ENCODE measurements at places on chromosomes 5 and 9.

DNA sequence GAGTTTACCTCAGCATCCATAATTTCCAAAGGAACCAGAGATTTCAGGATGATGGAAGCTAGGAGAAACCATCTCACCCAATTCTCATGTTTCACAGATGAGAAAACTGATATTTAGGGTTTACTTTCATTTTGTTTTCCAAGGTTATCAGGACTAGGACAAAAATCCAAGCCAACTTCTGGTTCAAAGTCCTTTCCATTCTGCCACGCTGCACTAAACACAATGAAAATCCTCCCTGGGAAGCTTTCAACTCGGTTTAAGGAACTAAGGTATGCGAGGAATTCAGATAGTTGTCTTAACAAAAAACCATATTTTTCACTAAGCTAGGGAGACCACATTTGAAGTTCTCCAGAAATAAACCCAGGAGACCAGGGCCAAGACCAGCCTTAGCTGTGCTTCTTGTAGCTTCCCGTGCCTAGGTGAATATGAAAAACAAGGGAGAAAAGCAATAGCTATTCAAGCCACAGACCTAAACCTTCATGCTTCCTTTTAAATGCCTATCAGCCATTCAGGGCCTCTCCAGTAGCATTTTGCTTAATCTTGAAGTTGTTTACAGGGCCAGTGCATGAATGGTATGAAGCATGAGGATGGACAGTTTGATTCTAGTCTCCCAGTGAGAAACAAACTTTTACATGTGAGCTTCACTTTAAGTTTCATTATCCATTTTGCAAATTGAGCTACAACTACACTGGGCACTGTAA, 167.9 kb downstream of the DENND1A start:
- no peak for DNase-seq

DNA sequence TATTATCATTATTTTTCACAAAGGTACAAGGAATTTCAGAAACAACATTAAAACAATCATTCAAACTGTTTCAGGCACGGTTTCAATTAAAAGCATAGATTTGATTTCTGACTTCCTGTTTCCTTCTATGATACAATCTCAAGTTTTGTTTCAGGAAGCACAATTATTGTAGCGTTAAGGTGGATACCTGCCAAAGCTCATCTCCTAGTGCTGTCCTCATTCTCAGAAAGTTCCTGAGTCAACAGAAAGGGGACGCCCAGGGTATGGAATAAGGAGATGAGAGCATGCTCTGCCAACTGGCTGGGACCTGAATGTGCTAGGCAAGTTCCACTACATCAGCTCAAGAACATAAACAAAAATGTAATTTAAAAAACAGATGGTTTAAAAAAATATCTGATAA, 2.0 kb upstream of the TRIM14 start:
- no peak for DNase-seq

DNA sequence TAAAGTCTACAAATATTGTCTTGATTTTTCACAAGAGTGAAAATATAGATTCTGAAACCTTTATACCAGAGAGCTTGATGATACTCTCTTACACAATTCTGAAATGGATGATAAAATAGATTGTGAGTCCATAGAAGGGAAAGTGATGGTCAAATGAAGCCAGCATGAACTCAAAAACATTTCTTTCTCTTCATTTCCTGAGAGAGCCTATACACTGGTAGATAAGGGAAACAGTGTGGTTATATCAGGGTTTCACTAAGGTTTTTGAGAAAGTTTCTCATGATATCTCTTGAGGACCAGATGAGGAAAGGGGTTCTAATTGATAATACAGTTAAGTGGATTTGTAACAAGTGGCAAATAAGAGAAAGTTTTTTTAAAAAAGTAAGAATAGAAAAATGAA, 254.1 kb downstream of the PJA2 start:
- no peak for DNase-seq

GRCh38 chr5:27020973-27021372, 17.4 kb downstream of the CDH9 start:
- DNase-seq: no peak

DNA sequence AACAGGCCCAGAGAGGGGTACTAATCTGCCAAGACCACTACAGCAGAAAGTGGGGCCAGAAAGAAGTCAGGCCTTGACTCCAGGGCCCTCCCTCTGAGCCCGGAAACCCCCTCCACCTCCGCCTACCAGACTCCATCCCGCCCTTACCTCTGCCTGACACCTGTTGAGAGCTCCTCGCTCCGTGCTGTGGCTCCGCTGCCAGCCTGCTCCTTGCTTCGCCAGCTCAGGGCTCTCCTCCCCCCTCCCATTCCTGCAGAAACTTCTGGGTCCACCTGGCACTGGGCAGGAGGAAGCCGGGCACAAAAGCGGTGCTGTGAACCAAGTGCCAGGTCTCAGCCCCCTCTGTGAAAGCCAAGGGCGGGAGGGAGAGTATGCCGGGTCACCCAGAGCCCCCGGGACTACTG, 6.4 kb upstream of the ST6GALNAC6 start:
- no peak for DNase-seq

Measured in activated CD4-positive, alpha-beta T cell treated with anti-CD3 and anti-CD28 coated beads, Interleukin-2, amount 50 U/mL, for 24 hours (primary cell).